ENCODE measurements at places on chromosomes 1 and 21.

DNA sequence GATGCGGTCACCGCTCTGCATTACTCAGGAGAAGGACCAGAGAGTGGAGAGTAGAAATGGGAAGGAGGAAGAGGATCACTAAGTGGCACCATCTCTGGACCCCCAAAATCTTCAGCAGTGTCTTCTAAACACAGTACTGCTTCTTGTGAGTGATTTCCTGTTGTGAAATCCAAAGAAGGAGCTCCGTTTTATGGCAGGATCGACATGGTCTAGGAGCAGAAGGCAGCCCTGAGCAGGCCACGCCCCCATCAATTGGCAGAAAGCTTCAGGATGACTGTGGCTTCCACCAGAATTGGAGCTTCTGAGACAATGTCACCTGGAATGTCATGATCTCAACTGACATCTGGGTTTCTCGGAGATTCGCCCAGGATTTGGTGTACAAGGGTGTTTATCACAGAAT, 171.5 kb downstream of the ADSS2 start:
- no peak for DNase-seq

DNA sequence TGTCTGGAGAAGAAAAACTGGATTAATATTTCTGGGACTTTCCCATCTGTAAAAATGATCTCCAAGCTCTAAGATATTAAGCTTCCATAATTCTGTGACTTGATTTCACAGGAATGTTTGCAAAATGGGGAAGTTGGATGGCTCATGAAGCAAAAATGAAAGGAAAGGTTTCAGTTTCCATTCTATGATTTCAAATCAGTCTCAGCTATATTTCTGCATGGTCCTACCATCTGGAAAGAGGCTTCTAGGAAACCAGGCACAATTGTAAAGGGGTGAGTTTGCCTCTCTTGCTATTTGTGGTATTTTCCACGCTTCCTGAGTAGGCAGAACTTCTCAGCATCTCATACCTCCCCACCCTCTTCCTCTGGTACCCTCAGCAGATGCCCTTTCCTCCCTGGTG, 22.4 kb upstream of the ACTN2 start:
- DNase-seq: no peak

GRCh38 chr1:39926343-39926793, 24.7 kb upstream of the MYCL start:
- no peak for DNase-seq

- no peak for DNase-seq
Measured at GRCh38 chr1:40699787-40700186, 8.3 kb downstream of the NFYC start.

- DNase-seq: no peak
Measured at GRCh38 chr1:115929881-115930280, 46.4 kb upstream of the SLC22A15 start.

DNA sequence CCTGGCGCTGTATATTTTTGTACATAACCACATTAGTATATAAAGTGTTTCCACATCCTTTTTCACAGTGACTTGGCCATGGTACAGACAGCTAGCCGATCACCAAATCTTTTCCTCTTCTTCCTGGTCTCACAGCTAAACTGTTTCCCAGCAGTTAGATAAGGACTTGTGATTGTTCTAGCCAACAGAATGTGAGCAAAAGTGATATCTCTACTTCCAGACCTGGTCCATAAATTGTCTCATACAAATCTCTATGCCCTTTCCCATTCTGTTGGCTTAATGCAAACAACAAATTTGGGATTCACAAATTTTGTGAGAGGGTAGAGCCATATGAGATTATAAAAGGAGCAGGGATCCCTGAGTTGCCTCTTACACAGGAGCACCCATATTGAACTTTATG, 19.5 kb downstream of the PAFAH2 start:
- DNase-seq: no peak

DNA sequence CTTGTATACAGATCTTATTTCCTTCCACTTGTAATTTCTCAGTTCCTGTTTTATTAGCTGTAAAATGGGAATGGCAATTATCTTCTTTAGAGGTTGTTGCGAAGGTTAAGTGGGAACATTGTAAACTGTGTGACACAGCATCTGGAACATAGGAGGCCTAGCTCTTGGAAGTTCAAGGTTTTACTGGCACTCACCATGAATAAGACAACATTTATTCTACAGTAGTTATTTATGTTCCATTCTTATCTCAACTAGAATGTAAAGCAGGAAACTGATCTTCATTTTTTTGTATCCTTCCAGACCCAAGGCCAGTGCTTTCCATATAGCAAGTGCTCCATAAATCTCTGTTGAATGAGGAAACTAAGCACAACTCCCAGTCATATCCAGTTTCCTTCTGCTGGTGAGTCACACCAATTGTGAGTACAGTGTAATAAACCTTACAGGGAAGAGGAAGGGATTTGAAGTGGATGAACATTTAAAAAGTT, 1.4 kb downstream of the BCL10 start:
- no peak for DNase-seq

GRCh38 chr1:27356619-27357280, 10.0 kb downstream of the MAP3K6 start:
- no peak for DNase-seq

- DNase-seq: no peak
Measured at GRCh38 chr1:187568067-187568466, 739.3 kb downstream of the PLA2G4A start.

GRCh38 chr1:29289493-29289892, 53.2 kb downstream of the PTPRU start:
- DNase-seq: no peak

DNA sequence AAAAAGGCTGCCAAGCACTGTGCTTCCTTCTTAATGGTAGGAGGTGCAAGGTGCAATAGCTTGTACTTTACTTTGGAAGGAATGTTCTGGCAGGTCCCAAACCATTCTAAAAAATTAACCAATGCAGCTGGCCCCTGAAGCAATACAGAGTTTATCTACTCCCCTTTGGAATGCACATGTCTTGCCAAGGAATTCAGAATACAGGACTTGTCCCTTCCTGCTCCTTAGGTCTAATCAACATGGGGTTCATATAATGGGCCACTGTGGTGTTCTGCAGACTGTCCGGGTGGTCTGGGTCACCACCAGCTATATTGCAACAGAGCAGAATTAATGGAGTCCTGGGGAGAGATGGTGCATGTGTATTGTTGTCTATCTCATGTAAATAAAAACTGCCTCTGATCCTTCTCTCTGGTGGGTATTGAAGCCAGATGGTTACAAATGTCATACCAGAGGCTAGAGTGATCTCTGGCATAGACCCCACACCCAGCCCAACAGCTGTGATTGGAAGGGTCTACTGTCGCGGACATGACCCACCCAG, 112.8 kb downstream of the RIPK4 start:
- no peak for DNase-seq

DNA sequence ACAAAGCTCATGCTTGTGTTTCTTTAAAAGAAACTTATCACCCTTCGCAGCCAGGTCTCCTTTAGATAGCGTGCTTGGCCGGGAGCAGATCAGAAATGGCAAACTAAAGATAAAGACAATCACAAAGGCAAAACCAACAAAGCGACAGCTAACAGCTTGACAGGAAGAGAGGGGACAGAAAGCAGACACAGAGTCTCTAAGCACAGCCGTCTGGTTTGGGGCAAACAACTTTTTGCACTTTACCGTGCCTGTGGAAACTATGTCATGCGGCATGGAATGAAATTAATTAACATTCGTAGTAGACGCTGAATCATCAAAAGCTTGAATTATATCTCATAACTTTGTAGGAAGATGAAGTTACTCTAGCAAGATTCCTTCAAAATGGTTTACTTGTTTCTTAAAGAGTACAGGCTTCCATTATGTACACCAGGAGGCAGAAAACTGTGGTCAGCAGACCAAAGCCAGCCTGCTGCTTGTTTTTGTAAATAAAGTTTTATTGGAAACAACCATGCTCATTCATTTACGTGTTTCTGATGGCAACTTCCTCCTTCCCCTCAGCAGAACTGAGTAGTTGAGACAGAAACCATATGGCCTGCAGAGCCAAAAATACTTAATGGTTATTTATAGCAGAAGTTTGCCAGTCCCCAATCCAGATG, 183.2 kb downstream of the KIF26B start:
- no peak for DNase-seq

GRCh38 chr21:29630441-29630840, 309.4 kb downstream of the GRIK1 start:
- DNase-seq: no peak
